ENCODE measurements at places on chromosomes 6 and 20.
A peak's percentile ranks its signal among the peaks of the same experiment; 100 is the strongest.

DNA sequence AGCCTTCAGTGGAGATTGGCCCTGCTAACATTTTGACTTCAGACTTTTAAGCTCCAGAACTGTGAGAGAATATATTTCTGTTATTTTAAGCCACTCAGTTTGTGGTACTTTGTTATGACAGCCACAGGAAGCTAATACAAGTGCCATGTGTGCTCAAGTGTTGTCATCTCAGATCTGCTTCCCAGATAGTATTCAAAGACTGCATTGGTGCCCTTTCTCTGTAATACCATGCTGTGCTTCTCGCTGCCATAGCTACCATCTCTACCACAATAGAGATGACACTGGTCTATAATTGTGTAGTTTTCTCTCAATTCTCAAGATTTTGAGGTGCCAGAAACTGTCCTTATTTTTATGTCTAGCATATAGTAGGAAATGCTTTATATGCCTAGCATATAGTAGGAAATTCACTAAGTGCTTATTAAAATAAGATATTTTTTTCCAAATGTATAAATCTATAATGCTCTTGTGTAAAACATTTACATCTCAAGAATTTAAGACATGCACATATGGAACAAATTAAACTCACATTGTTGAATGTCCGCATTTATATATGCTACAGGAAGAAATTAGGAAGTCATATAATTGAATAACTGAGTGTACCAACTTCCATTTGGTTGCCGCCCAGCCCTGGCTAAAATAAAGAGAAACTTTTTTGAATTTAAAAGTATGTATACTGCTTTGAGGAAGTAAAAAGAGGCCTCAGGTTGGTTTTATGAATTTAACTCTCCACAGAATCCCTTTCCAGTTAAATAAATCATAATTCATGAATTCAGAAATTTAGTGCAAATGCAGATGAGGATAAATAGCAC, 77.6 kb downstream of the TPBG start:
- no peak for DNase-seq

DNA sequence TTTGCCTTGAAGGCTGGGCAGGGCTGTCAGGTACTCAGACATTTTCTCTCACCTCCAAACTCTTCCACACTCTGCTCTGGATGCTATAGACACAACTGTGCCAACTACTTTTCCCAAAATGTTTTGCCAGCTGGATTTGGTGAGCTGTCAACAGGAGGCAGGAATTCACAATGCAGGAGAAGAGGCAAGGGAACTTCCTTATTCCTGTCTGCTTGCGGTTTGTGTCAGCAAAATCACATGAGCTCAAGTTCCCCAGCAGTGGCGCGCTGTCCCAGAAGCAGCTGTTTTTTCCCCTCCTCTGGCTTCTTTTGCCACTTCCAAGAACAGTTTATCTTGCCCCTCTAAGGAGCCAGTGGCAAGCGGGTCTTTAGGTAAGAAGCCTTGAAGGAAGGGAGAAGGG, 608.2 kb downstream of the PRKN start:
- no peak for DNase-seq

DNA sequence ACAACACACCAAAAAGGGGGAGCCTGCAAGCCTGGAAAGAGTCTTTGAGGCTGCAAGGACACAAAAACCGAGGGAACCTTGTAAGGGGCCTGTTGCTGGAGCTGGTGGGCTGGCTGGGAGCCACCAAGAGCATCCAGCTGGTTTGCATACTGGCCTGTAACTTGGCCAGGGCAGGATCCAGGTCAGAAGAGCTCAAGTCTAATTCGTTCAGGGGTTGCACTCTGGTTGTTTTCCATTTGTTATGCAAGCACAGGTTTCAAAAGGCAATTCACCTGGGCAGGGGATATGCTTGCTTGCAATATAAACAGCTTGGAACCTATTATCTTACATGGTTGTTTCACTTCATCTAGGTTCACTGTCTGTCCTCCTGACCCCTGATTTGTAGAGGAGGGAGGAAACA, 98.3 kb upstream of the GCM1 start:
- DNase-seq = no peak

GRCh38 chr6:148836751-148837150, 89.9 kb downstream of the UST start:
- no peak for DNase-seq

DNA sequence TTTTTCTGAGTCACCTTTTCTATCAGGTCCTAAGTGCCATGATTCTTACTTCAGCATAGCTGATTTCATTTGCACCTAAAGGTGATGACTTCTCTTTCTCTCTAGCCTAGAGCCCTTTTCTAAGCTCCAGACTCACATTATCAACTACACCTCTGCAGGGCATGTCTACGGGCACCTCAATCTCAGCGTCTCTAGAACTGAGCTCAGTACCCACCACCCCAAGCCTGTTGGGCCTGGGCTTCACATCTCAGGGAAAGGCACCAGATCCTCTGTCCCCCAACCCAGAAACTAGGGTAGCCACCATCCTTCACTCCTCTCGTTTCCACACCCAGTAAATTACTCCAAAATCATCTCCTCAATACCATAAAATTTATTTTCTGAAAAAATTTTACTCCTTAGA, 10.6 kb upstream of the PLCG1 start:
- DNase-seq = no peak

- DNase-seq = no peak
These were observed 81.1 kb downstream of the PLCG1 start for GRCh38 chr20:41218466-41218865.

DNA sequence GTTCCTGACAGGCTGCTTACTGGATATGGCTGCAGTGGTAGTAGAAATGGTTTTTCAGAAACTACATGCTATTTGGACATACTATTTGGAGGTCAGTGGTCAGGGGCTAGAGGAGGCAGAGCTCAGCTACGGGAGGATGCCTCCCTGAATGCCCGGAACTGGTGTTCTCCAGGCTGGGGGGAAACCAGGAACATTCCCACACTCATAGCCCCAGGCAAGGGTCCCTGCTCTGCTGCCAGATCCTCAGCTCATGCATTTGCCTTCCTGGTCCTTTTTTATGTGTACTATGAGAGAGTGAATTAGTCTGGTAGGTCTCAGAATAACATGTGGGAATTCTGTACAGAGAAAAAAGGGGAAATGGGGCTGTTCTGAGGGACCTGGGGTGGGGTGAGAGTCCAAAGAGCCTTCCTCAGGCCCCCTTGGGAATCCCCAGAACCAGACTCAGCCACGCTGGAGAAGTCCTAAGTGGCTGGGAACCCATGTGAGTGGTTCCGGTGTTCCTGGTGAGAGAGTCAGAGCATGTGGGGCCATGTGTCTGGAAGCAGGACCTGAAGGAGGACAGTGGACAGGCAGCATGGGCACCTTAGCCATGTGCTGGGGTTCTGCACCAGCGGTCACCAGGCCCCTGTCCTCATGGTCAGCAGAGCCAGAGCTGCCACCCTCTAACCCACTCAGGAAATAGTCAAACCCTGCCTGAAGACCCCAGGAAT, 58.0 kb upstream of the MYL9 start:
- DNase-seq = no peak

- DNase-seq = peak; percentile 78
These were observed 45.3 kb upstream of the PRELID3B start for GRCh38 chr20:59087829-59088433.

DNA sequence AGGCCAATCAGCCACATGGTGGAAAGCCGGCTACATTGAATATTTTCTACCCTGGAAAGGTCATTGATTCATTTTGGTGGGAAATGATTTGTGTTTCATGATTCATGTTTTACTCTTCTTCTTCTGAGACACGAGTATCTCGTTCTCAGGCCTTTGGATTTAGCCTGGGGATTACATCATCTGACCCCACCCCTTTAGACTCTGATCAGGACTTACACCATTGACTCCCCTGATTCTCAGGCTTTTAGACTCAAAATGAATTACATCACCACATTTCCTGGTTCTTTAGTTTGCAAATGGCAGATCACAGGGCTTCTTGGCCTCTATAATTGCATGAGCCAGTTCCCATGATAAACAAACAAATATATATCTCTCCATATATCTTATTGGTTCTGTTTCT, 228.8 kb downstream of the ADGRG6 start:
- DNase-seq = no peak

- no peak for DNase-seq
These were observed 10.6 kb upstream of the EXOC2 start for GRCh38 chr6:703552-703951.

- no peak for DNase-seq
These were observed 670.7 kb downstream of the UTRN start for GRCh38 chr6:144955859-144956258.

All from stimulated activated CD4-positive, alpha-beta T cell treated with anti-CD3 and anti-CD28 coated beads, TNF-alpha, amount 100 ng/mL, for 48 hours (primary cell).